ENCODE measurements at places on chromosomes 12 and 14.

GRCh38 chr12:45727980-45728629 lies 1.4 kb upstream of the ARID2 start:
- DNase-seq: peak; percentile 15

- no peak for DNase-seq
These were observed 827.2 kb downstream of the FLRT2 start for GRCh38 chr14:86357119-86357518.

DNA sequence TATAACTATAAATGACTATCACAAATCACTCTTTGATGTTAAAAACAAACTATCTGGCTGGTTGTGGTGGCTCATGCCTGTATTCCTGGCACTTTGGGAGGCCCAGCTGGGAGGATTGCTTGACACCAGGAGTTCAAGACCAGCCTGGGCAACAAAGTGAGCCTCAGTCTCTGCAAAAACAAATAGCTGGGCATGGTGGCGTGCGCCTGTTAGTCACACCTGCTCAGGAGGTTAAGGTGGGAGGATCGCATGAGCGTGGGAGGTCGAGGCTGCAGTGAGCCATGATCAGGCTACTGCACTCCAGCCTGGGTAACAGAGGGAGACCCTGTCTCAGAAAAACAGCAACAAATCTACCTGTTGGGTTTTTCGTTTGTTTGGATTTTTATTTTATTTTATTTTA lies 5.4 kb downstream of the TXNRD1 start:
- DNase-seq: peak; percentile 42

GRCh38 chr12:90969346-90969745 lies 14.4 kb upstream of the CCER1 start:
- DNase-seq: no peak

DNA sequence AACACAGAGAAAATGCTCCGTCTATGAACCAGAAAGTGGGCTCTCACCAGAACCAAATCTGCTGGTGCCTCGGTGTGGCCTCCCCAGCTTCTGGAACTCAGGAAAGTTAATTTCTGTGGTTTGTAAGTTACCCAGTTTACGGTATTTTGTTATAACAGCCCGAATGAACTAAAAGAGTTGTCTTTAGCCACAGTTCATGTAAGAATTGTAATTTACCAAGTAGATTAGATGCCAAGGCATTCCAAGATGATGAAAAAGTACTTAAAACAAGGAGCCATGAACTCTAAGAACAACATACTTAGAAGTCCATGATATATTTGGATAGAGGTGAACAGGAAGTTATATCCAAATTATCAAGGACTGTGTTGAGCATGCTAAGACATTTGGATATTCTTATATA lies 259.9 kb upstream of the GARIN6 start:
- DNase-seq: no peak

GRCh38 chr12:112987561-112987960 lies 9.2 kb downstream of the OAS2 start:
- DNase-seq: no peak

- no peak for DNase-seq
These were observed 648 bp downstream of the SNX6 start for GRCh38 chr14:34629344-34629656.

DNA sequence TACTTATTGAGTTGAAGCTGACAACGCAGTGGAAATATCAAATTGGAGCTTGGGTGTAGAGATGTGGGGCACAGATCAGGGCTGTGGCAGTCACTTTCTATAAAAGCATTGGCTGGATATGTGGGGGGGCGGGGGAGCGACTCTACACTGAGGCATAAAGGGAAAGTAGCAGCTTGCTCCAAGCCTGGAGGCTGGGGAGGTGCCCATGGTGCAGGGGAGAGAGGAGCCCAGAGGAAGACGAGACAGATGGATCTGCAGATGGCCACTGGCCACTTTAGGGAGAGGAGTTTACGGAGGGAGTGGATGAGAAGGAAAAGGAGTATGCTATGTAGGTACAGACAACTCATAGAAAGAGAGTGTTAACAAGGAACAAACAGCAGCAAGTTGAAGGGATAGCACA lies 13.5 kb upstream of the NGB start:
- DNase-seq: no peak

GRCh38 chr12:76226397-76226796 lies 121.8 kb downstream of the BBS10 start:
- no peak for DNase-seq

DNA sequence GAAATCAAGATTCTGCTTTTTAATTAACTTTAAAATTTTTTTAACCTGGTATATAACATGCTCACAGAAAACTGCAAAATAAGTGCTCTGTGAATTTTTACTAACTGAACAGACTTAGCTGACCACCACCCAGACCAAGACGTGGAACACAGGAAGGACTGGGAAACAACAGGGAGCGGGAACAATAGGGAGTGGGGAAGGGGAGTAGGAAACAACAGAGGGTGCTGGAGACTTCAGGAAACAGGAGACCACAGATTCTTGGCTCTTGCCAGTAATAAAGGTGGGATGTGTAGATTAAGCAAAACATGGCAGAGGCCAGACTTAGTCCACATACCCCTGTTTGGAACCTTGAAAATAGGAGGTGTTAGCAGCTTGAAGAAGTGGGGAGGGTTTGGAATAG lies 51.4 kb upstream of the TMCC3 start:
- no peak for DNase-seq

- DNase-seq: no peak
These were observed 137.5 kb downstream of the NRXN3 start for GRCh38 chr14:78307671-78308070.

- DNase-seq: peak; percentile 13
These were observed 1.3 kb downstream of the ARID4A start for GRCh38 chr14:58299401-58300330.

- DNase-seq: no peak
These were observed 144.9 kb upstream of the SYT1 start for GRCh38 chr12:78719721-78720120.

DNA sequence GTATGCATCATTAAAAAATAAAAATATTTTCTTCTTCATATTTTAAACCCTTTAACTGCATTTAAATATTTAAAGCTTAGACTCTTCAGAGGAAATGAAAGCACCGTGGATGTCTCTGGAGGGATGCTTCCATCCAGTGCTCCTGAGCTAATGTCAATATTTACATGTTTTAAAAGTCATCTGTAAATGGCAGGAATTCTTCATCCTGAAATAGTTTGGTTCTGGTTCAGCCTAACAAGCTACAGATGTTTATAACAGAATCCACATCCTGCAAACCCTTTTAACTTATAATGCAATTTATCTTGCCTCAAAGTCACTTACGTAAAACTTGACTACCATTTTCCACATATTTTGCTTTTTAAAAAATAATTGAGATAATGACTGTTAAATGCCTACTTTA lies 1207.3 kb downstream of the SLC16A7 start:
- DNase-seq: no peak

GRCh38 chr12:28189784-28190320 lies 404 bp upstream of the CCDC91 start:
- DNase-seq: peak; percentile 9

GRCh38 chr14:39447175-39447661 lies 15.0 kb upstream of the FBXO33 start:
- no peak for DNase-seq
